GM12864 (cell line): ENCODE measurements at places on chromosomes 3 and 15.

GRCh38 chr3:78070188-78070587 is 1030.3 kb downstream of the ROBO2 start:
- no peak for DNase-seq

- DNase-seq: no peak
These were observed at the start of gene APOD for GRCh38 chr3:195583831-195584542. TSS of gene APOD (minus strand) at chr3:195583940. CDS start at chr3:195579461, 4,479 bp downstream.

DNA sequence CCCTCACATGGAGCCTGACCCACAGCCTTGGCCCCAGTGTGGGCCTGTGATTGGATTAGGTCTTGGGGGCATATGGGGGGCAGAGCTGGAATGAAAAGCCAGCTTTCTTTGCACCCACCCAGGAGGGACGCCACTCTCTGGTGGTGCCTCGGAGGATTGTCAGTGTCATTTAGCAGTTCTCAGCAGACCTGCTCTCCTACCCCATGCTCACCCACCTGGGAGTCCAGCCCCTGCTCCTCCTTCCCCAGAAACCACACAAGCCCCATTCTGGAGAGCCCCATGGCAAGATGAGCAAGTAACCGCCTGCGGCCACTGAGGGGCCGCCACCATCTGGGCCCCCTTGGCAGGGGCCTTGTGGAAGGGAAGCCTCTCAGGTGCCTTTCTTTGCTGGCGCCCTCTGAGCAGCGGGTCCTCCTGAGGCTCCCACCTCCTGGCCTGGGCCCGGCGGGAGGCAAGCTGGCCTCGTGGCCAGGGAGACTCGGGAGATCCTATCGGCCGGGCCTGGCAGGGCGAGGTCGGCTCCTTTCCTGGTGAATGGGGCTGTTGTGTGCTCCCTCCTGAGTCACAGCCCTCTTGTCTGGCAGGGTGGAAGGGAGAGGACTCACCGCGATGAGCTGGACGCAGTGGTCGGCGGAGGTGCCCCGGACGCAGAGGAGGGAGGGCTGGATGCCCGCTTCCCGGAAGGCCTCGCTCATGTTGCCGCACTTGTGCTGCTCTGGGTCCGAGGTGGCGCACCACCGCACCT is 2.3 kb downstream of the MELTF start:
- DNase-seq: no peak

- DNase-seq: no peak
These were observed at the start of gene SATB1 for GRCh38 chr3:18424729-18425640. TSS of gene SATB1 (minus strand) at chr3:18425339. CDS start at chr3:18420967, 4,372 bp downstream.

DNA sequence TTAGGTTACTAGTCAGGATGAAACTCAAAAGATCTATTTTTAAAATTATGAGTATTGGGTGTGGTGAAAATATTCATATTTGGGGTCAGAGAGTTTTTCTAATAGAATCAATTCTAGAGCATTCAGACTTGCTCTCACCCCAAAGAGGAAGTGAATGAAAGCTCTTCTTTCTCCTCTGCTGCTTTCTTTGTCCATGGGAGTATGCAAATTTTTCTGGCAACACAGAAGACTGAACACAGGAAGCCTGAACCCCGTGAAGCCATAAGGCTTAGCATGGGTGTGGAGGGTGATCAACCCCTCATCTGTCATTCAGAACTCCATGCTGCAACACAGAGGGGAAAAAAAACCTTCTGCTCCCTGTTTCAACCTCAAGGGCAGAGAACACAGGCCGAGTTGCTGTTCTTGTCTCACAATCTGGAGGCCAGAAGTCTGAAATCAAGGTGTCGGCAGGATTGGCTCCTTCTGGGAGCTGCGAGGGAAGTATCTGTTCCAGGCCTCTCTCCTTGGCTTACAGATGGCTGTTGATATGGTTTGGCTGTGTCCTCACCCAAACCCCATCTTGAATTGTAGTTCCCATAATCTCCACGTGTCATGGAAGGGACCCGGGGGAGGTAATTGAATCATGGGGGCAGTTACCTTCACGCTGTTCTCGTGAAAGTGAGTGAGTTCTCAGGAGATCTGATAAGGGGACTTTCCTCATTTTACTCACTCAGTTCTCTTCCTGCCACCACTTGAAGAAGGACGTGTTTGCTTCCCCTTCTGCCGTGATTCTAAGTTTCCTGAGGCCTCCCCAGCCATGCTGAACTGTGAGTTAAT is 33.7 kb upstream of the CD47 start:
- DNase-seq: peak; percentile 98

- no peak for DNase-seq
These were observed at the start of gene TAGLN3 for GRCh38 chr3:111998636-111999483. TSS of gene TAGLN3 (plus strand) at chr3:111998922. CDS start at chr3:111999423, 501 bp downstream.

DNA sequence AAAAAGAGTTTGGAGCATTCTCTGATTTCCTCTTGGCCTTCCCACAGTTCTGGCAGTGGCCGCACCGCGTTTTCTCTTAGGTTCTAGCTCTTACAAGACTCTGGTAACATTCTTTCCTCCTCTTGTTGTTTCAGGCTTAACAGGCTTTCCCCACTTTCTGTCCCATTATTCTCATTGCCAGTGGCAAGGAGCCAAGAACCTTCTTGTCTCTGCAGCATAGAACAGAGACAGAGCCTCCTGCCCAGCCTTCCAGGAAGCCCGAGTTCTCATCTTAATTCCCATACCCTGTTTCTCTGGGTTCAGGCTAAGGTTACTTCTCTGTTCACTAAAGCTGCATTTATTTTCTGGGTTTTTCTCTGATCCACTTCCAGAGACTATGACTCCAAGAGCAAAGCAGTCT is 61.1 kb downstream of the DUT start:
- DNase-seq: no peak

GRCh38 chr15:89206908-89207331 is 14.5 kb downstream of the RLBP1 start:
- no peak for DNase-seq

DNA sequence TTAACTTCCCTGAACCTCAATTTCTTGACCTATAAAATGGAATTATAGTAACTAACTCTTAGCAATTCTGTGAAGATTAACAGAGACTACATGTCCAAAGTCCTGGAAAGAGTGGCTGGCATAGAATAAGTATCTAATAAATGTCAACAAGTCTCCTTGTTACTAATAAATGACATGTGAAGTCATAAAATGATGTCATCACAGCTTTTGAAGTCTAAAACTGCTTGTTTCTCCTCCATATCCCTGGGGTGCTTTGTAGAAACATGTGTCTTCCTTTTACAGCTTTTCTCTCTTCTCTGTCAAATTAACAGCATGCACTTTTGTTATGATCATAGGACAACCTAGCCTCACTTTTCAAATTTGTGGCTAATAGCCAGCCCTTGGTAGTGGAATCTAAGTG is 510.2 kb downstream of the NTRK3 start:
- no peak for DNase-seq

DNA sequence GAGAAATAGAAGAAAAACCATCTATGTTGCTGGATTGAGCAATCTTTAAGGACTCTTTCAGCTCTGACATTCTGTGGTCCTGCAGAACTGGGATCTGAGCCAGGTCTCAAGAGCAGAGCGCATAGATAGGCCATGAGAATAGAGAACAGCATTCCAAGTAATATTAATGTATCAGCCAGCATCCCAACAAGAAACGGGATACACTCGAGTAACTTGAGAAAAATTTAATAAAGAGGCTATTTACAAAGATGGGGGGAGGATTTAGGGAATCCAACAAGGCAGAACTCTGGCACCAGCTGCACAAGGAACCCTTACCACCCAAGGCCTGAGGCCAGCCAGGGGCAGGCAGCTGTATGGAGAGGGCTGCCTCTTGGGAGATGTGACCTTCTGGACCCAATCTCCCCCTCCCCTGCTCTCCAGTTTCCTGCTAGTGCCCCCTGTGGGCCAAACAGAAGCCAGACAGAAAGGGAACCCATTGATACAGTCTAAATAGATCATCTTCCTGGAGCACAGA is 8.2 kb downstream of the TMOD2 start:
- no peak for DNase-seq

DNA sequence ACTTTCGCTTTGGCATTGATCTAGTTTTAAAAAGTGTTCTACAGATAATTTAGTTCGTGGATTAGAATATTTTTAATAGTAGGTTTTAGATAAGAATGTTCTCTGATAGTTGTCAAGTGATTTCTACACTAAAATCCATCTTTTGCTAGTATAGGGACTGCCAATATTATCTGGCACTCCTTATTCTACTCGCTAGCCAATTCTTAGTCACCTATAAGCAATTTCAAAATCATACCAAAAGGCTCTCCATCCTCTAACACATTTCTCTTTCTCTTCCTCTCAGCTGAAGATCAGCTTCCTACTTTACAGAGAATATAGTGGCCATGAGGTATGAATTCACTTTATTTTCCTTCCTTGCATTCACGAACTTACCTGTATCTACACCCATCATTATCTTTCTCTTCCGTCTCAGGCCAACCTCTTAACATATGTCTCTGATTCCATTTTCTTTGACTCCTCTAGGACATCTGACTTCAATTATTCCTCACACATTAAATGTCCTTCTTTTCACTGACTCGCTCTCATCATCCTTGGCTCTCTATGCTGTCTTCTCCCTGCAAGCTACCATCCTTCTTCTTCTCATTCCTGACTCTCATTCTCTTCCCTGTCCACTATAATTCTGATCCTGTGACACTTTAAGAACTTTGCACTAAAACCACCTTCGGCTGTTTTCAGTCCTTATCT is 35.5 kb downstream of the C3orf80 start:
- DNase-seq: no peak

DNA sequence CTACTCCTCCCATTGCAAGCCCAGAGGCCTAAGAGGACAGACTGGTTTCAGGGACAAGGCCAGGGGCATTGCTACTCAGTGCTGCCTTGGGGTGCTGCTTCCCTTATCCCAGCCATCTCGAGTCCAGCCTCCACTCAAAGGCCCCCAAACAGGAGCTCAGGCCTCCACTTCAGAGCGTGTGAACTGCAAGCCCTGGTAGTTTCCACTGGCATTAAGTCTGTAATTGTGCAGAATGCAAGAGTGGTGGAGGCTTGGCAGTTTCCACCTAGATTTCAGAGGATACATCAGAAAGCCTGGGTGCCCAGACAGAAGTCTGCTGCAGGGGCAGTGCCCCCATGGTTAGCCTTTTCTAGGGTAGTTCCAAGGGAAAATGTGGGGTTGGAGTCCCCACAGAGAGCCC is 192.8 kb upstream of the ST8SIA2 start:
- DNase-seq: no peak

DNA sequence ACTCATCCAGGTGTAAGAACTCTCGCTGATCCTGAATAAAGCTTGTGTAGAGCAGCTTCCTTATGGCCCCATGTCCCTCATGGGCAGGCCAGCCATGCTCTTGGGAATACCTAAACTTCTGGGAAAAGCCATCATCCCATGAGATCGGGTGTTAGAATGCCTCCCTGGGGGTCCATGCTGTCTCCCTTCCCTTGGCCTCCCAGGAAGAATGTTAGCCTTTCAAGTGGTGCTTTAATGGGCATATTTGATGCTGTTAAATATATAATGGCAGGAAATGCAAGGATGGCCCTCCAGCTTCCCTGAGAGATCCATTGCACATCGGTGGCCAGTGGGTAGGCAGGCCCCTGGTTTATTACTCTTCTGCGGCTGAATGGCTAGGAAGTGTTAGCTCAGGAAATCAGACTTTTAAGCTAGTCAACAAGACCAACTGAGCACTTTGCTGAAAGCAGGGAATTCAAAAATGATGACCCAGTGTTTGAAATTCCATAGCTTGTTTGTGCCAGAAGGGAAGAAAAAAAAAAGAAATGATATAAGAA is 60.5 kb upstream of the LRTM1 start:
- DNase-seq: no peak

GRCh38 chr15:38545179-38545578 is 19.4 kb downstream of the RASGRP1 start:
- no peak for DNase-seq

DNA sequence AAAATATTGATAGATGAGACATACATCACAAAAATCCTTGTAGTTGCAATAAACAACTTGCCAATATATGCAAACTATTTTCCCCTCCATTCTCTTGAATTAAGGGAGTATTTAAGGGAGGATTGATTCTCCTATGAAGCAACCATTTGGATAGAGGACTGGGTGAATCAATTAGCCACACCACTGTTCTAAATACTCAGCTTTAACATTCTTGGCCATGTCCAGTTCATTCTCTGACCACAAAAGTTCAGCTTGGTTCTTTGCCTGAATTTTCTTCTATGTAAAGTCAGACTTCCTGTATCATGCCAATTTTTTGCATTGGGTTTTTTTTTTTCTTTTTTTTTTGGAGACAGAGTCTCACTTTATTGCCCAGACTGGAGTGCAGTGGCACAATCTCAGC is 15.8 kb upstream of the SEC11A start:
- DNase-seq: no peak

GRCh38 chr15:45231864-45232562 is 20.0 kb upstream of the SLC28A2 start:
- DNase-seq: no peak

- no peak for DNase-seq
These were observed 215.0 kb upstream of the LRIG1 start for GRCh38 chr3:66715806-66716205.

GRCh38 chr3:124126436-124127023 is 134.6 kb upstream of the ROPN1 start:
- no peak for DNase-seq

GRCh38 chr15:32718227-32718820 is 520 bp downstream of the GREM1 start:
- no peak for DNase-seq

- peak; percentile 72 for DNase-seq
These were observed 28.9 kb downstream of the OSBPL10 start for GRCh38 chr3:31952205-31952604.

- no peak for DNase-seq
These were observed 166.6 kb downstream of the NR1D2 start for GRCh38 chr3:24111711-24112110.

- DNase-seq: no peak
These were observed 22.6 kb downstream of the STARD5 start for GRCh38 chr15:81301385-81301784.

DNA sequence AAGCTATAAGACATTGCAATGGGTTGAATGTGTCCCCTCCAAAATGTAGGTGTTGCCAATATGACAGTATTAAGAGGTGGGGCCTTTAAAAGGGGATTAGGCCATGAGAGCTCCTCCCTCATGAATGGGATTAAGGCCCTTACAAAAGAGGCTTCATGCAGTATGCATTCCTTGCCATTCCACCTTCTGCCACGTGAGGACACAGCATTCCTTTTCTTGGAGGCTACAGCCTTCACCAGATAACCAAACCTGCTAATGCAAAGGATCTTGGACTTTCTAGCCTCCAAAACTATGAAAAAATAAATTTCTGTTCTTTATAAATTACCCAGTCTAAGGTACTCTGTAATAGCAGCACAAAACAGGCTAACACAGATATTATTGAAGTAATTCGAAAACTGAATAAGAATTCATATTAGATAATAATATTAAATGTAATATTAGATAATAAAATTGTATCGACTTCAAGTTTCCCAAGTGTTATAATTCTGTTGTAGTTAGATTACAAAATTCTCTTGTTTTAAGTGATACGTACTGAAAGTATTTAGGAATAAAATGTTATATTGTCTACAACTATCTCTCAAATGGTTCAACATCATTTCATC is 29.4 kb upstream of the ATP8B4 start:
- DNase-seq: no peak

DNA sequence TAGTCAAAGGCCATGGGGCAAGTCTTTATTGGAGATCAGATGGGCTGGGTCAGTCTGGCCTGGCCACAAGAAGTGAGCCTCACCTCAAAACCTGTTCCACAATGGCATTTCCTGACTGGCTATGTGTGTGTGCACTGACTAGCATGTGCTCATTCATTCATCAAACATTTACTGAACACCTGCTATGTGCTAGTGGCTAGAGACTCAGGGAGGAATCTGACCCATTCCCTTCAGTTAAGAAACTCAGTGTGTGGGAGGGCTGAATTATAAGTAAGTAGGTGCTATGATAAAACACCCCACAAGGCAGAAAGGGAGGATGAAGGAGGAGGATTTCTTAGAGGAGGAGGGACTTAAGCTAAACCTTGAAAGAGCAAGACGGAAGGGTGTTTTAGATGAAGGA is 5.4 kb upstream of the CGNL1 start:
- DNase-seq: no peak

GRCh38 chr3:23987356-23987755 is 42.3 kb downstream of the NR1D2 start:
- DNase-seq: no peak
